ENCODE measurements at places on chromosomes 4 and X.

- no peak for DNase-seq
Observed at GRCh38 chrX:15087747-15088146, 182.1 kb downstream of the ASB9 start.

GRCh38 chrX:13876652-13877051, 59.8 kb upstream of the GPM6B start:
- DNase-seq, result no peak

GRCh38 chr4:118927974-118928373, 39.3 kb downstream of the SYNPO2 start:
- DNase-seq, result no peak

DNA sequence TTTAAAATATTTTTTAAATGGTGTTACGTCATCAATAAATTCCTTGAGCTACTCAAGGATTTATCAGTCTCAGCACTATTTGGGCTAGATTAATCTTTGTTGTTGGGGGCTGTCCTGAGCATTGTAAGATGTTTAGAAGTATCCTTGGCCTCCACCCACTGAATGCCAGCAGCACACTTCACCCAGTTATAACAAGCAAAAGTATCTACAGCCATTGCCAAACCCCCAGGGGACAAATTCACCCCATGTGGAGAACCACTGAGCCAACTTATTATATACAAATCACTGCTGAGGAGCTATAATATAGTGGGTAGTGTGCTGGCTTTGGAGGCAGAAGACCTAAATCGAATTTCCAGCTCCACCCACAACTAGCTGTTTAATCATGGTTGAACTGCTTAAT, 58.3 kb downstream of the ATP10D start:
- DNase-seq, result no peak

DNA sequence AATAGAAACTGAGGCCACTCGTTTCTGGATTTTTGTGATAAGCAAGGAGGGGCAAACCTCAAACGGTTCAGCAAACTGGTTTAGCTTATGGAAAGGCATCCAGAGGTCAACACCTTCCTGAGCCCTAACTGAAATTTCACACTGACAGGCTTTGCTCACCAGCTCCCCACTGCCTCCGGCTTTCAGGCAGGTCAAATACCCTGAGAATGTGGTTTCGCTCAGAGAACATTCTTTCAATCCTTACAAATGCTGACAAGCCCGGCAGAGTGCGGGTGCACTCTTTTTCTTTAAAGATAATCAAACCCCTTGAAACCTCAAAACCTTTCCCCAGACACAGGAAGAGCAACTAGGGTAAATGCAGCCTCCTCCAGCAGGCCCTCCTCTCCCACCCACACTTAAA, 41.5 kb downstream of the CD40LG start:
- DNase-seq, result peak; percentile 39

- no peak for DNase-seq
Observed at GRCh38 chr4:176841711-176842112, 49.0 kb upstream of the VEGFC start.

GRCh38 chr4:186161138-186161537, 30.2 kb upstream of the CYP4V2 start:
- no peak for DNase-seq

DNA sequence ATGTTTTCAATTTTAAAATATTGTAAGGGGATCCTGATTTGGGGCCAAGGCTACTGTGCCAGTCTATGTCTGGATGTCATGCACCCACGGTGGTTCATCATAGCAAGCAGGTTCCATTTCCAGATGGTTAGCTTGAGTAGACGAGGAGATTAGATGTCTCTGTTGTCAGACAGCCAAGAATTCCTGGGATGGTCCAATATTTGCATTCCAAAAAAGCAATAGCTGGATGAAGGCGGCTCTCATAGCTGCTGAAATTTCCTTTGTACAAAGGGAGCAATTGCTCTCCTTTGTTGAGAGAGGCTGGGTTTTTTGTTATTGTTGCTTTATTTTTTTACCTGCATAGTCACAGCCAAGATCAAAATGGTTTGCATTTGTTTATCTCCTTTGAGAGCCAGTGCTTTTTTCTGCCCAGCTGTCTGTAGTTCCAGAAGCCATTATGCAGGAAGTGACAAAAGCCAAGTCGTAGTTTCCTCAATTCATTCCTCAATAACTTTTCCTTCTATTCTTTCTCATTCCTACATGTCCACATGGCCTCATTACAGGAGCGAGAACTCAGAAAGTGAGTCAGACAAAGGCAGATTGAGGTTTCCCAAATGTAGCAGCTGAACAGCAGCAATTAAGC, 107.9 kb downstream of the MMRN1 start:
- DNase-seq, result no peak

GRCh38 chr4:143084566-143084965, 100.2 kb upstream of the USP38 start:
- peak; percentile 88 for DNase-seq

DNA sequence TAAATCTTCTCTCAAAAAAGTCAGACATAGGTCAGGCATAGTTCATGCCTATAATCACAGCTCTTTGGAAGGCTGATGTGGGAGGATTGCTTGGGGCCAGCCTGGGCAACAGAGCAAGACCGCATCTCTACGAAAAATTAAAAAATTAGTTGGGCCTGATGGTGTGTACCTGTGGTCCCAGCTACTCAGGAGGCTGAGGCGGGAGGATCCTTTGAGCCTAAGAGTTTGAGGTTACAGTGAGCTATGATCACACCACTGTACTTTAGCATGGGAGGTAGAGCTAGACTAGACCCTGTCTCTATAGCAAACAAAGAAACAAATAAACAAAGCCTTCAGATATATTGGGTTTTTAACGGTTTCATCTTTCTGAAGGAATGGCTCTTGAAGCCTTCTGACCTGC, 62.2 kb downstream of the DIPK2B start:
- DNase-seq, result peak; percentile 5

DNA sequence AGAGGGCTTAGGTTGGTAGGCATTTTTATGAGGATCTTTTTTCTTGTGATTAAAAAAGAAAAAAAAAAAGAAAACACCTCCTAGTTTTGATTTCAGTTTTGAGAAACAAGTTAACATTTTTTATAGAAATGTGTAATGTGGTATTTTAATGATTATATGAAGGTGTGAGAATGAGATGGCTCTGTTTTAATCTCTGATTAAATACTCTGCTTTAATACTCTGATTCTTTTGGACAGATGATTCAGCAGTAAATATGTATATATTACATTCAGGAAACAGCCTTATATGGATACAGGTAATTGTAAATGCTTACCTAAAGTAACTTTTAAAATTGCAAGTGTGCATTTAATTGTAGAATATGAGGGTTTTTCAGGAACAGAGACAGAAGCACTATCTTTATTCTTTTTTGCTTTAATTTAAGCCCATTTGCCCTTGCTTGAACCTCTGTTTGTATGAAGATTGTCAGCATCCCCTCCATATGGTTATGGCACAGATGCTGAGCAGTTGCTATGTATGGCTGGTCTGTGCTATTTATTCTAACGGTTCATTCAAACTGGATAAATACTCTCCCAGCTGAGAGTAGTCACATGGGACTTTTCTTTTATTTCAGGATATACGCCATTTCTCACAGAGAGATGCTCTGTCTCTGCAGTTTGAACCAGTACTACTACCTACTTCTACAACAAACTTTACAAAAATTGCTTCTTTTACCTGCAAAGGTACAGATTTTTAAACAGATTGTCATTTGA, 101.0 kb upstream of the TLR2 start:
- DNase-seq, result no peak

DNA sequence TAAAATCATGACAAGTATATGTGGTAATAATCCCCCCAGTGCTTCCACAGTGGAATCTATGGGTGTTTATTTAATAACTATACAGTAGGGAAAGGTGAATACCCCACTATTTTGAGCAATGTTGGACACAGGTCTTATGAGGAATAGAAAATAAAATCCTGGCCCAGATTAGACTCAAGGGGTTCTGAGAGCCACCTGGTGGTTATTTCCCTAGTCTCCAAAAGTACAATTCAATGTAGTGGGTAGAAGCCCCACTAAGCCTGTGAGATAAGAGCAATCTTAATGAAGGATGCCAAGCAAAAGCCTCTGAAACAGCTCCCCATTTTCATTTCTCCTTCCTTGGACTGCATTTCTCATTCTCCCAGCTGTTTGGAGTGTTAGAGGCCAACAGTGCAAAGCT, 328.2 kb upstream of the NR3C2 start:
- no peak for DNase-seq

- DNase-seq, result no peak
Observed at GRCh38 chr4:54493862-54494261, 163.9 kb upstream of the KIT start.

GRCh38 chr4:186808630-186809018, 85.0 kb upstream of the FAT1 start:
- no peak for DNase-seq

GRCh38 chr4:148857239-148857972, 415.2 kb upstream of the NR3C2 start:
- DNase-seq, result no peak

DNA sequence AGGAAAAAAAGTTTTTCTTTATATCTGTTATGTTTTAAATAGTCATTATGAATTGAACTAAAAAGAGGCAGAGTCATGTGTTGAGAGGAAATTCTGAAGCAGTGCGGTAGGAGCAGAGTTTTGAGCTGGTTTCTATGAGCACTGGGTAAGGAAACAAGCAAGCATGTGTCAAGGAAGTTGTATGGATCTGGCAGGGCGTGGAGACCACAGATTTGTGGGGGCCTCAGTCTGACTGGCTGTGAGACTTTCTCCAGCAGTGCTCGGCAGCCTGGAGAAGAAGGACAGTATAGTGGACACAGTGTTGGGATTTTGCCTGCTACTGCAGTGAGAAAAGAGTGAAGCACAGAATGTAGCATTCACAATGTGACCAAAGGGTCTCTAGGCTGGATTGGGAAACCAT, 399.1 kb downstream of the INPP4B start:
- no peak for DNase-seq

- peak; percentile 43 for DNase-seq
Observed at GRCh38 chrX:30343206-30343605, 34.0 kb upstream of the NR0B1 start.

DNA sequence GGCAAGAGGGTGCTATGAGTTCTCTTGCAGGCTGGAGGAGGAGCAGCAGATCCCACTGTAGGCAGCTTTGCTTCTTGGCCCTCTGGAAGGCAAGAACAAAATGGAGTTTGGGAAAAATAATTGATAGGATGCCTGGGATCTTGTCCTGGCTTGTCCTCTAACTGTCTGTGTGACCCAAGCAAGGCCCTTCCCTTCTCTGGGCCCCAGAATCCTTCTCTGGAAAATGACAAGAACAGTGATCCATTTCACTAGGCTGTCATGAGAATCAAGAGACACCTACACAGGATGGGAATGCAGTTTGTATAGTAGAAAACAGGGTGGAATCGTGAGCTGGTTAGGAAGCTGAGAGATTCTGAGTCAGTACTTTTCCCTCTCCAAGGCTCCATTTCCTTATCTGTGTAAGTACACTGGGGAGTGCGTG, 133.3 kb downstream of the PJA1 start:
- DNase-seq, result no peak
